ENCODE measurements at places on chromosomes 11 and 22.

GRCh38 chr11:6268820-6269219 lies 9.2 kb downstream of the CCKBR start:
- no peak for DNase-seq

- DNase-seq, result no peak
Measured at GRCh38 chr11:7595016-7595866, 78.1 kb downstream of the CYB5R2 start.

DNA sequence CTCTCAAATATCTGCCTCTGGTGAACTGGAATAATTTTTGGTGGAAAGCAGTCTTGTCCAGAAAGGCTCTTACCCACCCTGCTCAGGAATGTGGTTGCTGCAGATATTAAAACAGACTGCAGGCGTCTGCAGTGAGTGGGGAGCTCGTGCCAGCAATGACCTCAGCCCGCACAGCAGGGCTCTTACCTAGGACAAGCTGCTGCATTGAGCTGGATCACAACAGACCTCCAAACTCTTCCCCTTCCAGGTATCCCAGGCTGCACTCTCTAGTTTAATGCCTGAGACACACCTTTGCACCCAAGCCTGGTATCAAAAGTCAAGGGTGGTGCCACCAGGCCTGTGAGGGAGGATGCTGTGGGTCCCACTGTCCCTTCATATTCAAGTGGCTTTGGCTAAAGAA lies 69.7 kb upstream of the CDON start:
- no peak for DNase-seq

- DNase-seq, result no peak
Measured at GRCh38 chr22:24894998-24895397, 51.5 kb downstream of the LHFPL7 start.

DNA sequence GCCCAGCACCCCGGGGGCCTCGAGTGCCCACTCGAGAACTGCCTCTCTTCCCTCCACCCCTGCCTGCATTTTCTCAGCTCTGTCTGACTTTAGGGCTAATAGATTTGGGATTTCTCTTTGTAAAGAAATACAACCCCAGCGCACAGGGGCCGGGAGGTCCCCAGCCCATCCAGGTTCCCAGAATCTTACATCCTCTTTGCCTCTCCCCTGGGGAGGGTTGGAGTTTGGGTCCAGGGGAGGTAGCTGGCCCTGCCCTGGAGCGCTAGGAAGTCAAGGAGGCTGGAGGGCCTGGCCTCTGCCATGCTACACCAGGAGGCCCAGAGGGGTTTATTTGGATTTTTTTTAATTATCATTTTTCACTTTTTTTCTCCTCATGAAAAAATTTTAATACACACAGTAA lies 65.7 kb upstream of the LMO1 start:
- DNase-seq, result no peak

DNA sequence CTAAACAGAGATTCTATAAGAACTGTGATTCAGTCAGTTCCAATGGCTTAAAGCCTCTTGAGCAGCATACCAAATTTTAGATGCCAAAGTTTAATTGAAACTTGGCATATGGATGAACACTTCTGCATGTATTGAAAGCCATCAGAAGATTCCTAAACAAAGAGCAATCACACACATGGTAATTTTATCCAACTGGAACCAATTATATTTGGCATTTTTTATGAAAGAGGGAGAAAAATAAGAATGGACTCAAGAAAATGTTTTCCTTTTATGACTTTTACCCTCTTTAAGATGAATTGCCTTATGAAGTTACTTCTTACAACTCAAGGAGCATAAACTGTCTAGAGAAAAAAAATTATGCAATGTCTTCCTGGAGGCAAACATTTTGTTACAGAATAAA lies 7.4 kb downstream of the TRPC6 start:
- DNase-seq, result no peak

DNA sequence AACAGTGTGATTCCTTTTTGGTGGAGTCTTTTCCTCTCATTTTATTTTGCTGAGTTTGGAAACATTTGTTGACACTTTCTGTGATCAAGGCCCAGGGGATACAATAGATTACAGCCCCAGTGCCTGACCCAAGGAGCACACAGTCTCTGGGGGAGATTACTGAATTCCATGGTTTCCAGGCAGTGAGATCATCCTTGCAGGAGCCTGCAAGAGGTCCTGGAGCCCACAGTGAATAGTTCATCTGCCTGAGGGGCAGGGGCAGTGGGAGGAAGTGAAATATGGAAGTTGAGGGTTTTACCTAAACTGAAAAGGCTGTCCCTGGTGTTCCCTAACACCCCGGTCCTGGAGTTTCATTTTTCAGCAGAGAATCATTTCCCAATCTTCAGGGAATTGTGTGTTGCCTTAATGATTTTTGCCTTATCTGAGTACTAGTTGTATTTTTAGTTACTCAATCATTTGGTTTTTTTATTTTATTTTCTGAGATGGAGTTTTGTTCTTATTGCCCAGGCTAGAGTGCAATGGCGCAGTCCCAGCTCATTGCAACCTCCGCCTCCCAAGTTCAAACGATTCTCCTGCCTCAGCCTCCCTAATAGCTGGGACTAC lies 7.7 kb downstream of the CCS start:
- no peak for DNase-seq

GRCh38 chr22:49740242-49740641 lies 87.4 kb downstream of the BRD1 start:
- DNase-seq, result no peak

DNA sequence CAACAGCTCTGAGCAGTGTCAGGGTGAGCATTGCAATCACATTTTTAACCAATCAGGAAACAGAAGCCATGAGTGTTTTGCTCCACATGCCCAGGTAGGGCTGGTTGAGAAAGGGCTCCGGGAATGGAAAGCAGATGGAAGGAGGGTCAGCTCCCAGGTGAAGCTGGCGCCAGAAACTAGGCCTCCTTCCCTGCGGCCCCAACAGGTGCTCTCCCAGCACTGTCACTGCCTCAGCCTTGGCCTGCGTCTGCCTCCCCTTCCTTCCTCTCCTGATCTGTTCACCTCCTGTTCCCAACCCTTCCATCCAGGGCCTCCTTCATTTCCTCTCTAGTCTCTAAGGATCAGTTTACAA lies 4.6 kb upstream of the VSIG10L2 start:
- no peak for DNase-seq

DNA sequence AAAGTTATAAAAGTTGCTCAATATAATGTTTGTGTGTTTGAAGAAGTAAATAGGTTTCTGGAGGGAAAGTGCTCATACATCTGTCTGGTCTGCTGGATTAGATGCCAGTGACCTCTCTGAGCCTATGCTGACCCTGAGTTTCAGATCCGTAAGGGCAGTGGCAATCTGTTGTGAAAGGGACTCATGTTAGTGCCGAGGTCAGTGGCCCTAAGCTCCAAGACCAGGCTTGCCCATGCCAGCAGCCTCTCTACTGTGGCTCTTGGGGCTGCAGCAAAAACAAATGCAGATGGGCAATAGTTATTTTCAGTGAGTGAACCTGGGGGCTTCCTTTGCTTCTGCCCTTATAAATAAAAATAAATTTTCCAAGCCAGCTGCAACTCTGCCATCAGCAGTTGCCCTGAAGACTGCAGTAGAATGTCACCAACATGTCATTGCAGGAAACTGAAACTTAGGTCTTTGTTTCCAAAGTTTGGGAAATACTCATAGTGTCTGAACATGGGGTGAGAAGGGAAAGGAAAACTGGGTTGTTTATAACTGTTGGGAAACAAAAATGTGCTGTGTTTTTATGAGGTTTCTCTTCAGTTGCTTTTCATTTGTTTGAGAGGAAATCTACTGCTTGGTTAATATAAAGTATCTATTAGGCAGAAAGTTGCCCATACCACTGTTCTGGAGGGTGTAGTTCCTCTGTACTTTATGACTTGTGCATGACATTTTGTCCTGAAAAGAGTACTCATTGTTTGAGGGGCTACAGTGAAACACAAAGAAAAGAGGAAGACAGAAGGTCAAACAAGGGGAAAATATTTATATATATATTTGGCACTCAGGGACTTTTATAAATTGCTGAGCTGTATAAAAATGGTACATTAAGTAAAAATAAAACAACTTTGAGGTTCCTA lies 9.5 kb upstream of the MS4A4E start:
- no peak for DNase-seq

DNA sequence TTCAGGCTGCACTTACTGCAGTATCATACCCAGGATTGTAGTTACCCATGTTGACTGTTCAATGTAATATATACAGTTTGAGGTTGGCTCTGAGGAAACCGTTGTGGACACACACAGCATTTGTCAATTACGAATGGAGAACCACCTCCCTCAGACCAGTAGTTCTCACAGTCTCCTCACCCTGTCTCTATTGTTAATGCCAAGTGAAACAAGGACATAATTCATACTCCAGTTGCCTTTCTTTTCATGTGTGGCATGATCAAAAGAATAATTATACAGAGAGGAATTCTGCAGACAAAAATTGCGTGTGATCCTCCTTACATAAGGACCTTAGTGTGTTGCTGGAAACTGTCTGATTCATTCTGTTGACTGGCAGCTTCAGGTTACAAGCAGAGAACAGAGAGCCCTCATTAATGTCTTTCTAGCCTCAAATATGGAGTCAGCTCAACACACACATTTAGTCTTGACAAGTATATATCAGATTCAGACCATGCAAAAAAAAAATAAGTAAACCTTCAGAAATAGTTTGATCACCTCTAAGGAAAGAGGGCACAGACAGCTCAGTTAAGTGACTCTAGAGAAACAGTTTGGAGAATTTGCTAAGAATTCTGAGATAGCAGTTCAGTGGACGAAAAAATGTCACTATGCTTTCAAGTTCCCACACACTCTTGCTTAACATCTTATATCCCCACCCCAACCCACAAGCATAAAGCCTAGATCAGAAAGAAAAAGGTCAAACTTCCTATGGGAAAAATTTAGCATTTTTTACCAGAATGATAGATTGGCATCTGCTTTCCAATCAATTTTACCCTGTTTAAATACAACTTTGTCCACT lies 96.1 kb downstream of the MAML2 start:
- no peak for DNase-seq

DNA sequence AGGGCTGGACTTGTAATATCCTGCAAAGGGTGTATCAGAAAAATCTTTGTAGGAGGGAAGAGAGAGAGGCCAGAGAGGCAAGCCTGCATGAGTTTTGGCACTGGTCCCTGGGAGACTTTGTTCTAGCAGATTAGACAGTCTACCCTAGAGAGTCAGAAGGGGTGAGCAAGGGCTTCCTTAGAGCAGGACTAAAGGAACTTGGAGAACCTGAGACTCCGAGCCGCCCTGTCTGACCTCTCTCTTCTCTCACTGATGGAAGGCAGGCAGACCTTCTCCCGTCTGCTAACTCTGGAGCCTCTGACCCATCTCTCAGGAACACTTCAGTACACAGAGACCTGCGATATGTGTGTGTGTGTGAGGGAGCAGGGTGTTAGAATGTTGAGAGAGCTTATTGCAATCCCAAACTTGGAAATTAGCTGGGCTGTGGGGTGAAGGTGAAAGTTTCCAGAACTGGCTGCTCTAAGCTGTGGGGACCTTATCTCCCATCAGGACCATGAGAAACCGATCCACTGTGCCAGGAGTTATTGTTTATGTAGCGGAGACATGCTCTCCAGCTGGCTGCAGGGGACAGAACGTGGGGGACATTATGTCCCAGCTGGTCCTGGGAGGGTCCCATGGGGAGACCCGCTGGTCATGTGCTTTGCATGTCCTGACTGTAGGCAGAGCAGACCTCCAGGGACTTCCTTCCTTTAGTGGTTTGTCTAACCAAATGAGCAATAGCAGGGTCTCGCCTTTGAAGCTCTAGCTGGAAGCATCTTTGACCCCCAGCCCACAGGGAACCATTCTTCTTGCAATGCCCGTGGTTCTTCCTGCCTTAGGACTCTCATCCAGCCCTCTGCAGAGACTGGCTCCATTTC lies 51.1 kb downstream of the TIMP3 start:
- DNase-seq, result no peak

GRCh38 chr11:35811783-35812182 lies 132.1 kb upstream of the LDLRAD3 start:
- no peak for DNase-seq

DNA sequence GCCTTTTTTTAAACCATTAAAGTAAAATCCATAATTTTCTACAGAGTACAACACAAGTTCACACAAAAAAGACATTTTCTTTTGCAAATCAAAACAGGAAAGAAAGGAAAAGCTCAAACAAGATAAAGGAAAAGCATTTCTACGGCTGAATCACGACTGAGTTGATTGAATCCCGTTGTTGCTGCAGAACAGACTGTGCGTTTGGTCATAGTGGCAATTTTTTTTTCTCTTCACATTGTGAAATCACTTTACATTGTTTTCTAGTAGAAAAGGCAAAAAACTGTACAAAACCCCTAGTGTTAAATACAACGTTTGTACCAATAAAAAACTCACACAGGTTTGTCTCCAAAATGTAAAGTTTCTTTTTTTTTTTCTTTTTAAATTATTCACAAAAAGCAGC lies 17.3 kb upstream of the RAPSN start:
- no peak for DNase-seq

- DNase-seq, result no peak
Measured at GRCh38 chr11:110069158-110069737, 23.9 kb upstream of the ZC3H12C start.

GRCh38 chr22:26763633-26764361 lies 106.4 kb downstream of the MIAT start:
- DNase-seq, result no peak

DNA sequence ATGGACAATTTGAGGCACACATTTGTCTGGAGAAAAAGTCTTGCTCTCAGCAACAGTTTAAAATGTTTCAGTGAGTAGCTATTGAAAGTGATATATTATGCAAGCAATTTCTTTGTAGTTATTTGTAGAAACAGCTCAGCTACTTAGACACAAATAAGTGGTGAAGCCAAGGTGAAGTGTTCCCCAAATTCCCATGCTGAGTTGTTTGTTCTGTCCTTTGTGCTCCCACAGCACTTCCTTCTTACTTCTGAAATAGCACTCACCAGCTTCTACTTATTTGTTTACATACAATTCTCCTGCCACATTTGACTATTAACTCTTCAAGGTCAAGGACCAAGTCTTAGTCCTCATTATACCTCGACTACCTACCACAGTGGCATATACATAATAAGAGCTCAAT lies 638.6 kb upstream of the LRRC4C start:
- no peak for DNase-seq

GRCh38 chr11:62201376-62201775 lies 7.1 kb upstream of the SCGB2A1 start:
- DNase-seq, result no peak

GRCh38 chr11:109378034-109378433 lies 44.0 kb upstream of the C11orf87 start:
- DNase-seq, result no peak

DNA sequence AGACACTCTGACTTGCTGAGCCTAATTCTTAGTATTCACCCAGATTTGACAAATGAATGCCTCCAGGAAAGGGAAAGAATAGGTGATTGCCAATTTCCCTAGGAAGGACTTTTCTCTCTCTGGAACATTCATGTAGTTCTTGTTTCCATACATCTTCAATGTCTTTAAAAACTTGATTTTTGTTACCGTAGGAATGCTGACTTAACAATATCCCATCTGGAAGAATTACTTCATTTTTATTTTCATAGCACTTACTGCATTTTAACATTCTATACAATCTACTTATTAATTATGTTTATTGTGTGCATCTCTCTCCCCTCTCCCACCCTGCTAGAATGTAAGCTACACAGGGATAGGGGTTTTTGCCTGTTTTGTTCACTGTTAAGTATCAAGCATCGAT lies 66.6 kb downstream of the SLC5A12 start:
- DNase-seq, result no peak
